ENCODE measurements at places on chromosomes 11 and 22.

GRCh38 chr11:11731311-11732083 lies 109.7 kb upstream of the GALNT18 start:
- no peak for DNase-seq

GRCh38 chr22:21015466-21016006 lies 571 bp downstream of the P2RX6 start:
- DNase-seq, result no peak

DNA sequence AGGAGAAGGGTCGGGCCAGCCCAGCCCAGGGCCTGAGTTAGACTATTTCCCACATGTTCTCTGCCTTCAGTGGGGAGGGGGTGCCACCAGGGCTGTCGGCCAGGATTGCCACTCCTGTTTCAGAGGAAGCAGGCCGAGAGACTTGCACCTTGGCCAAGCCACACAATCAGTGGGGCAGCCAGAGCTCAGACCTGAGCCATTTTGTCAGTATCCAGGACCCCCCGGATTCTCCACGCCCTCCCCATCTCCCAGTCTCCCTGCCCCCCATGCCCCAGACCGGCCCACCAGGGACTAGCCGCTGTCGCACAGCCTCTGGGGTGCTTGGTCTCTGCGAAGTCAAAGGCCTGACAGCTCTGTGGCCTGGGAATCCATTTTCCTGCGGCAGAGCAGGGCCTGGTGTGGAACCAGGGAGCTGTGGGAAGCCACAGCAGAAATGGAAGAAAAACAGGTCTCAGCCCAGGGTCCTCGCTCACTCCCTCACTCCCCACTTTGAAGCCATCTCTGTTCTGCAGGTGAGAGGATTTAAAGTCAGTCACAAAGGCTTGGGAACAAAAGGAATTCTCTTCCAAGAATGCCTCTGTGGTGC lies 25.5 kb upstream of the MGAT3 start:
- no peak for DNase-seq

GRCh38 chr11:127493330-127494022 lies 492.9 kb upstream of the KIRREL3 start:
- no peak for DNase-seq

GRCh38 chr22:26487996-26488395 lies 4.3 kb downstream of the SRRD start:
- DNase-seq, result no peak

DNA sequence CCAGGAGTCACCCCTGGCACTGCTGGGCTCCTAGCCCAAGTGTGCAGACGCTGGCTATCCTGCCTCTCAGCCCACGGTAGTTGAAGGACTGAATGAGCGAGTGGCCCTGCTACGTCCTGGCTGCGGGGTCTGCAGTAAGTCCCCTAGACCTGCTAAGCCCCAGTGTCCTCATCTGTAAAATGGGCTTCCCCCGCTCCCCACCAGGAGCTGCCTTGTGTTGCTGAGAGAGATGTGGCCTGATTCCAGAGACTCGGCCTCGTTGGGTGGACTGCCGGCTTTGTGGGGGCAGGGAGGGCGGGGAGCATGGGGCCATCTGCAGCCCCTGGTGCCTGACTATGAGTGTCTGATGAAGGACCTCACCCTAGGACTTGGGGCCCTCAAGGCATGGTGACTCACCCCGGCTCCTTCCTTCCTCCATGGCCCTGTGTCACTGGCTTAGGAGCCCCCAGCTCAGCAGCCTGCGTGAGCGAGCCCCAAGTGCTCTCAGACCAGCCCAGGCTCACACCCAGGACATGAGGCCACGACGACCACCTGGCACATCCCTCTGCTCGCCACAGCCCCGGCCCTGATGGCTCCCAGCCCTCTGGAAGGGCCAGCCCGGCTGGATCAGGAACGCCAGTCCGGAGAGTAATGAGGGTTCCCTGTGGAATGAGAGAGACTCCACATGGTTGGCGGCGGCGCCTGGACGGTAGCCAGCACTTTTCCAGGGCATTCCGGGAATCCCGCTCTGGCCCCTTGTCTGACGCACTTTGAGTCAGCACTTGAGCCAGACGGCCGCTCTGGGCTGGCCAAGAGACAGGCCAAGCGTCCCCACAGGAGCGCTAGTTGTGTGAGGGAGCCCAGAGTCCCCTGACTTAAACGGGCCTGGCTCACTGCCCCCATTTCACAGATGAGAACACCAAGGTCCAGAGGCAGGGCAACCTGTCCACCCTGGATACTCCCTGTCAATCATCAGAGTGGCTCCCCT lies 50.5 kb upstream of the SHISAL1 start:
- no peak for DNase-seq

DNA sequence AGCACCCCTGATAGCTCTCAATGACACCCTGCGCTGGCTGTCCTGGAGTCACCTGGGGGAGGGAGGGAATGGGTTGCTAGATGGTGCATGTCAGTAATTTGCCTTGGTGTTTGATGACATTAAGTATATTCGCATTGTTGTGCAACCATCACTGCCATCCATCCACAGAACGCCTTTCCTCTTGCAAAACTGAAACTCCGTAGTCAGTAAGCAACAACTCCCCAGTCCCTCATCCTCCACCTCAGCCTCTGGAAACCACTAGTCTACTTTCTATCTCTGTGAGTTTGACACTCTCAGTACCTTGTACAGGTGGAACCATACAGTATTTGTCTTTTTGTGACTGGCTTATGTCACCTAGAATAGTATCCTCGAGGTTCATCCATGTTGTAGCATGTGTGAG lies 62.6 kb downstream of the PKNOX2 start:
- DNase-seq, result no peak

DNA sequence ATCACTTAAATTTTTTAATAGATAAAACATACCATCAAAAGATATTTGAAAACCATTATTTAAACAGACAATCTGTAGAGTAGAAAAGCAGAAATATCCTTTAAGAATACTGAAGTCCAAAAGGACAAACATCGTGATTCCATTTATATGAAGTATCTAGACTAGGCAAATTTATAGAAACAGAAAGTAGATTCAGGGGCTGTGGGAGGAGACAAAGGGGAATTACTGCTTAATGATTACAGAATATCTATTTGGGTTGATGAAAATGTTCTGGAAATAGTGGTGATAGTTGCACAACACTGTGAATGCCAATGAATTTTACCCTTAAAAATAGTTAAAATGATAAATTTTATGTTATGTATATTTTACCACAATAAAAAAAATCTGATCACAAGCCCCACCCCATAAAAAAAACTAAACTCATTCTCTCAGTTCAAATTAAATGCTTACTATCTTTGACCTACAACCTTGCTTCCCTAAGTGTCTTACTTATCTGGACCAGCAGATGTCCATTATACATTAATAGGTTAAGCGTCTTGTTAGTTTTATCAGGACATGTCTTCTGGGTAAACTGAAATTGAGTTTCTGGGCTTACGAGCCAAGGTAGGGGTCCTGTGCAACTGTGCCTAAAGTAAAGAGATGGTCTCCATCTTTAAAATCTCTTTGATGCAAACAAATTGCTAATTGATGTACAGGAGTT lies 86.3 kb downstream of the FCHSD2 start:
- no peak for DNase-seq

All from right renal cortex interstitium (tissue), 3 donors.